ENCODE measurements at places on chromosomes 5 and 9.
A peak's percentile ranks its signal among the peaks of the same experiment; 100 is the strongest.

DNA sequence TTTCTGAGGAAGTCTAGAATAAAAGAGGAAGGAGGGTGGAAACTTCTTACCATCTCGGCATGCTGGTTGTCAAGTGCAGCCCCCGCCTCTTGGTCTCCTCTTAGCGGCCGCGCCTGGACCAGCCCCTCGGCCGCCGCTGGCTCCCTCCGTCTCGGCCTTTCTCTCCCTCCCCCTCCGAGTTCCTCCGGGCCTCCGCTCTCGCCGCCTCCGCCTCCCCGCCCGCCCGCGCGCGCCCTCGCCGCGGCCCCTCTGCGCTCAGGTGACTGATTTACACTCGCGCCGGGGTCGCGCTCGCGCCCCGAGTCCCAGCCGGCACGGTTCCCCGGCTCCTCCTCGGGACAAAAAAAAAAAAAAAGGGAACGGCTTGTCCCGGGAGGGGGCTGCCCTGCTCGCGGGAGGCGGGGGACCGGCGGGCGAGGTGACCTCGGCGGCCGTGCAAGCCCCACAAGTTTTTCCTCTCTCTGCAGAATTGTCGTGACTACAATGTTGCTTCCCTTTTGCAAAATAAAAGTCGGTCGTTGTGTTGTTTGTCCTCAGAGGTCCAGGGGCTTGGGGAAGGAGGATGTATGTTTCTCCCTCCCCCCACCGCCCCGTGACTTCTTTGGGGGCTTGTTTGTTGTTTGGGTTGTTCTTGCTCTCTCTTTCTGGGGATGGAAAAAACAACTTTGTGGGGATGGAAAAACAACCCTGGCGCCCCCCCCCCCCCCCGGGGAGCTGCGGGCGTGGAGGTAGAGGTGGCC, at the start of gene BNC2:
TSS of gene BNC2 (minus strand) at position 75 of the 740 bp plus-strand sequence. CDS start at position 53, 22 bp downstream.
- DNase-seq: no peak

DNA sequence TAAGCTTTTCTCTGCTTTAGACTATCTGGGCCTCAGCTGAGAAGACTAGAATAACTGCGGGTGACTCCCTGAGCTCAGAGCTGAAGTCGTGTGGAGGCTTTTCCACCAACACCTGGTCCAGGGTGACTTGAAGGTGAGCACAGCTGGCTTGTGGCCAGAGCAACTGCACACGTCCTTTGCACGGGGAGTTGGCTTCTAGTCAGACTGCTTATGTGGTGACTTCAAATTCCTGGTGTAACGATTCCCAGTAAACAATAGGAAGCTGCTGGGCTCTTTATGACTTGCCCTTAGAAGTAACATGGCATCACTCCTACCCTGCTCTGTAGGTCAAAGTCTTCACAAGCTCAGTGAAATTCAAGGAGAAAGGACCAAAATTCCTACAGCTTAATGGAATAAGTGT, 800.6 kb upstream of the CDH6 start:
- DNase-seq: no peak

DNA sequence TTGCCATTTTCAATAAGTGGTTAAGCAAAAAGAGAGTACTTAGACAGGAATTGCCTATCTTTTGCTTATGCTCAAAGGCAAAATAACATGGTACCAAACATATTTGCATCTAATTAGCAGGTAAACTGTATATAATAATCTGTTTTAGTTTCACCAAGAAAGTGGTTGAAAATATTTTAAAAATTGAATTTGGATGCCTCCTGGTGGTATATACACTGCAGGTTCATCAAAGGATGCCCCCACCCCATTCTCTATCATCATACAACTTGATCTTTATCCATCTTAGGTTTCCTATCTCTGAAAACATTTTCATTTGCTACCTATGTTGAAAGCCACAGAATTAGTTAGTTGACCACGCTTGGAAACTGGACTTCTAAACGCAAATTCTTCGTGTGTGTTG, 47.0 kb upstream of the MROH2B start:
- no peak for DNase-seq

- DNase-seq: peak; percentile 4
Measured at GRCh38 chr5:16935231-16936149, 598 bp downstream of the MYO10 start.

- DNase-seq: no peak
Measured at GRCh38 chr9:77592476-77592875, 55.6 kb downstream of the GNA14 start.

DNA sequence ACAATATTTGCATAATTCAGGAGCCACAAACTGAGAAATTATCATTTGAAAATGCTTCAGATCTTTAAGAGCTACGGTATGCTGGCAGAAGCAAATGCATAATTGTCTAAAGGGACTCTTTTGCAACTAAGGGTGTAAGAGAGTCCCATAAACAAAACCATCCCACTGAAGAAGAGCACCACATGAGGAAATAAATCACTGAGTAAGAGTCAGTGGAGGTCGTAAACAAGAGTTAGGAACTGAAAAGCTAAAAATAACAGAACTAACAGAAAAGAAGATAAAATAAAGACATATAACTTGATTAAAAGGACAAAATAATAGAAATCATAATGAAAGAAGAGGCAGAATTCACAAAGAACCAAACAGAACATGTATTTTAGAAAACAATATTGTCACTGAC, 3.5 kb upstream of the SMC2 start:
- no peak for DNase-seq

DNA sequence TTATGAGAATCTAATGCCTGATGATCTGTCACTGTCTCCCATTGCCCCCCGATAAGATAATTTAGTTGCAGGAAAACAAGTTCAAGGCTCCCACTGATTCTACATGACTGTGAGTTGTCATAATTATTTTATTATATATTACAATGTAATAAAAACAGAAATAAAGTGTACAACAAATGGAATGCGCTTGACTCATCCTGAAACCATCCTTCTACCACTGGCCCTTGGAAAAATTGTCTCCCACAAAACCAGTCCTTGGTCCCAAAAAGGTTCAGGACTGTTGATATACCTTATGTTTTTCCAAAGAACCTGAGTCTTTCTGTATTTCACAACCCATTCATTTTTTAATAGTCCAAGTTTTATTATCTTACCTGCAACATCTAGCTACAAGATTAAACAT, 403.5 kb downstream of the TAF11L14 start:
- DNase-seq: no peak

DNA sequence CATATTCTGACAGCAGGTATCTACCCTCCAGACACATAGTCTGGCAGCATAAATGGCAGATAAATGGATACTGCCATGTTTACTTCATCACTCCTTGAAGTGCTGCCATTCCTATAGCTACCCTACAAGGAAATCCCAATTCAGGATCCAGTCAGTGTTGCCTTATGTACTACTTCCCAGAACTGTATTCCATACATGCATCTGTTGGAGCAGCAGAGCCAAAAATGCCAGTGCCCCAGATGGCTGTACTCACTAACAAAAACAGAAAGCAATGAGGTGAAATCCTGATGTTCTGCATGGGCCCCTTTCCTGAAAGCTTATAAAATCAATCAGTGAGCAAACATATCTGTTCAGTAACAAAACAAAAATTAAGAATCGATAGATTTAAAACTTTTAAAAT, 490.0 kb upstream of the COX7C start:
- DNase-seq: no peak

- DNase-seq: no peak
Measured at GRCh38 chr5:84292788-84293653, 91.7 kb downstream of the EDIL3 start.

GRCh38 chr5:55852503-55852902, 1.3 kb downstream of the IL31RA start:
- DNase-seq: no peak

GRCh38 chr9:129675620-129676019, 10.2 kb downstream of the PRRX2 start:
- DNase-seq: no peak

- DNase-seq: no peak
Measured at GRCh38 chr5:55629815-55630214, 82.3 kb downstream of the SLC38A9 start.

- DNase-seq: no peak
Measured at GRCh38 chr9:37311938-37312708, 110.4 kb upstream of the GRHPR start.

DNA sequence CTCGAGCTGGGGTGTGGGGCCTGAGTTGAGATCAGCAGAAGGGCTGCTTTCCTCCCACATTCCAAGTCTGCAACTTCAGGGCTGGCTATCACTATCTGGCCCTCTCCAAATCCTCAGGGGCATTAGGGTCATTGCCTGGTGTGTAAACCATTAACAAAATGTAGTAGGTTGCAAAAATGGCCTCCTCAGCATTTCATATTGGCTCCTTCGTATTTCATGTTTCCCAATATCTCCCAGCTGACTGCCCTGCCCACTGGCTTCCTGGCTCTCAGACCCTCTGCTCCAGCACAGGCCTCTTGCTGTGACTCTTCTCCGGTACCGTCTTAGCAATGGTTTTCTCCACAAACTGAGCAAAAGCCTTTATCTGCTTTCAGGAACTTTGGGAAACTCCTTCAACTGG, 113.8 kb downstream of the GADD45G start:
- DNase-seq: no peak

DNA sequence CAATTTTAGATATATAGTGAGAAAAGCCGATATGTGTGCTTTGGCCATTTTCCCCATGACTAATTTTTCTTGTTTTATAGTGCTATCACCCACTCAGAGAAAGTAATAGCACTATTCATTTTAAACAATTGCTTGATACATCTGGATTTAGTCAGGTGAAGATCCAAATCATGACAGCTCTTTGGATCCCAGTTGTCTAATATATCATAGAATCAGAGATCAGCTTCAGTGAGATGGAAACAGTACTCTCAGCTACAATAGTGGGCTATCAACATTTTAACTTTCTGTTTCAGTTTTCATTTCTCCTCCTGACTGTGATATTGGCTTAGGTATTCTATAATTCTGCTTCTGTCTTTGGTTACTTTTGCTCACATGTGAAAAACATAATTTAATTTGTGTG, 38.7 kb downstream of the VCAN start:
- DNase-seq: no peak

GRCh38 chr5:35832762-35833161, 23.9 kb upstream of the IL7R start:
- DNase-seq: no peak

DNA sequence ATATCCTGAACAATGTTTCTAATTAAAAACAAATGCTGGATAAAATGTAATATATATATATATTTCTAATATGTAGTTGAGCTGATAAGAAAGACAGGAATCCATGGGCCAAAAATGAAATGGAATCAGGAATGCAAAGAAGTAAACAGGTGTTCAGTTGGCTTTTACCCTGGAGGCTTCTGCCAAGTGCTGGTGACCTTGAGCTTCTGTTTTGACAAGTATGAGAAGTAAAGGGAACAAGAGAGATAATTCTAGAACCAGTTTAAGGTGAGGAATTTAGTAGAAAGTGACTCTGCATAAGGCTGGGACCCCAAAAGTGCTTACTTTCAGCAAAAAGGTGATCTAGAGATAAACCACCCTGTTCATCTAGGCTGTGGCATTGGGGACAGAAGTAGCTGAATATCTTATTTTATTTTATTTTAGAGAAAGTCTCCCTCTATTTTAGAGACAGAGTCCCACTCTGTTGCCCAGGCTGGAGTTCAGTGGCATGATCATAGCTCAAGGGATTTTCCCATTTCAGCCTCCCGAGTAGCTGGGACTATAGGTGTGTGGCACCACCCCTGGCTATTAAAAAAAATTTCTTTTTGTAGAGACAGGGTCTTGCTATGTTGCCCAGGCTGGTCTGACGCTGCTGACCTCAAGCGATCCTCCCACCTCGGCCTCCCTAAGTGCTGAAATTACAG, 27.0 kb downstream of the DCAF10 start:
- no peak for DNase-seq

GRCh38 chr9:2241461-2241835, 226.3 kb downstream of the SMARCA2 start:
- no peak for DNase-seq

DNA sequence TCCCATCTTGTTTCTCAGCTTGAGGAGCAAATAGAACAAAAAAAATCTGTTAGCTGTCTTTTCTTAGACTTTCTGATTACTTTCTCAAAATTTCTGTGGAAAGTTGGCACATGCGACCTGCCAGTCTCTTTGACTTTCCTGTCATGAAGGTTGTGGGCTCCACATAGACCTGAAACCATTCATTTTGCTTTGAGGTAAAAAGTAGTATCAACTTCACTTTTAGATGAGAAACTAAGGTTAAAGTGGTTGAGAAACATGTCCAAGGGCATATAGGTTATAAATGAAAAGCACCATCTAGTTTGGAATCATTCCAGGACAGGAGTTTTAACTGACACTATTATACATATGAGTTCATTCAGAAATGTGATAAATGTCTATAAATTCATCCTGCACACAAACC, 42.7 kb downstream of the ST8SIA4 start:
- DNase-seq: no peak

DNA sequence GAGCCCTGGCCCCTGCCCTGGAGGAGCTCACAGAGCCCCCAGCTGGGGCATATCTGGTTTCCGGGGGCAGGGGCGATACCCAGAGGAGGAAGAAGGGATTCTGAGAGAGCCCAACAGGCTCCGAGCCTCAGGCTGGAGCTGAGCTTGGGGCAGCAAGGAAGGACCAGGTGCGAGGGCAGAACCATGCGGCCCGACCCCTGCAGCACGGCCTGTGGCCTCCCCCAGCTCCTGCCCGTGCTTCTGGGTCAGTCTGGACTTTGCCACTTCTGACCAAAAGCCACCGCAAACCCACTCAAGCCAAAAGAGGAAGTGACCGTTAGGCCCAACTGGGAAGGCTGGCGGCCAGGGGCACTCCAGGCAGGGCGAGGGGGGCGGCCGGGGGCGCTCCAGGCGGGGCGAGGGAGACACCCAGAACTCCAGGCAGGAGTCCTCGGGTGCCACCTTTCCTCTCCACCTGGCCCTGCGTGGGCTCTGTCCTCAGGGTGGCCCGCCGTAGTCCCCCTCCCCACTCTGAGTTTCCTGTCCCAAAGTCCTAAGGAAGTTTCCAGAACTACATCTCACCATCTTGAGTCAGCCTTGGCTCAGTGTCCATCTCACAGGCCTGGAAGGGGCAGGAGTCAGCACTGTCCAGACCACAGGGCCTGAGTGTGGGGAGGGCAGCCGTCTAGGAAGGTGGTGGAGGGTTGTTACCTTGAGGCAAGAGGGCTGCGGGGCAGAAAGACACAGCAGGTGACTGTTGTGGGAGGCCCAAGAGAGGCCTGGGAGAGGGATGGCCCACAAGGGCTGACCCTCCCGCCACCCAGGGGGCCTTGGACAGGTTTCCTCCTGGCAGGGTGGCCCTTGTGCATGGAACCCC, 946 bp upstream of the LTC4S start:
- no peak for DNase-seq

GRCh38 chr5:133220851-133221674, 169.2 kb downstream of the HSPA4 start:
- no peak for DNase-seq

DNA sequence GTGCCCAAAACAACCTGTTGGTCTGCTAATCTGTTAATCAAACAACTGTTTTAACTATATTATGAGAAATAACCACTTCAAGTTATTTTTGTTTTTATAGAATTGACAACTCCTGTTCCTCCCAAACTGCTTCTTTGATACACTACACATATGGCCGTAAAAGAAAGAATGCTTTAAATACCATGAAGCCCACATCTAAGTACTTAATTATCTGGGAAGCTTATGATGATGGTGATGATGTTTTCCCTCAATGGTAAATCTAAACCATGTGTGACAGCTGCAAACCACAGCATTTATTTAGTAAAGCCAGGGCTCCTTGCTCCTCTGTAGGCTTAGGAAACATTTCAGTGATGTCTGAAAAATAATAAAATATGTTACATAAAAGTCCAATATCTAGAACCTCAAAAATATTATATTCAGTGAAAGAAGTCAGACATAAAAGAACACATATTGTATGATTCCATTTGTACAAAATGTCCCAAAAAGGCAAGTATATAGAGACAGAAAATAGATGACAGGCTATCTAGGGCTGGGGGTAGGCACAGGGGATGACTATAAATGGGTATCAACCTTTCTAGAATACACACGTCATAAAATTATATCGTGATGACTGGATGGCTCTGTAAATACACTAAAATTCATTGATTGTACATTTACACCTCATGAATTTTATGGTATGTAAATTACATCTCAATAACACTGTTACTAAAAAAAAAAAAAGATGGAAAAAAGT, 154.1 kb downstream of the EFNA5 start:
- DNase-seq: no peak
